ENCODE measurements at places on chromosomes 5 and 9. TPM values are rescaled to one million over a fixed set of nuclear protein-coding genes. Genes with fewer than 3 reads are reported as not detected.

DNA sequence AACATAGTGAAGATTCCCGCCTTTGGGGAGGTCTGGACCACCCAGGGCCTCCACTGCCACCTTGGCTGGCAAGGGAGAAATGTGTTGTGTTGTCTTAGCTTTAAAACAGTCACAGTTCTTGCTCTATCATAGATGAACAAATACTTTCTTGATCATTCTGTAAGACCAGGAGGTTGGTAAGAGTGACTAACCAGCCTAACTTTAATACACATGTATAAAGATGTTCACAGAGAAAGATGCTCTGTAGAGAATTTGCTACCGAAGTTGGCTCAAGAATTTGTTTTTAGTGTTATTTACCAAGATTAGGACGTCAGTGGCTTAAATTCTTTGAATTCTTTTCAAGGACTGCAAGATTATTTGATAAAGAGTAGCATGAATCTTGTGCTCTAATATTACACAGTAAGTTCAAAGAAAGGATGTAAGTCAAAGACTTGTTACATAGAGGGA is 28.4 kb downstream of the GLRX start:
- H3K4me3 ChIP-seq, result no peak overlapping the region
- DNase-seq, result no peak
- no peak overlapping the region for H3K27ac ChIP-seq
- peaks cover 5% of the 10 kb centered on the region for H3K36me3 ChIP-seq
- H3K27me3 ChIP-seq, result no peaks in the 10 kb centered on the region
- H3K4me1 ChIP-seq, result no peaks in the 10 kb centered on the region

- no peak overlapping the region for H3K4me3 ChIP-seq
- DNase-seq, result no peak
- no peaks in the 10 kb centered on the region for H3K27me3 ChIP-seq
- H3K27ac ChIP-seq, result no peak overlapping the region
These were observed 18.3 kb upstream of the TNFSF15 start for GRCh38 chr9:114824110-114824509.

GRCh38 chr9:27145143-27145542 is 36.1 kb downstream of the TEK start:
- DNase-seq, result no peak
- H3K4me1 ChIP-seq, result no peaks in the 10 kb centered on the region
- no peaks in the 10 kb centered on the region for H3K27me3 ChIP-seq

HTR4 gene
- 0.21 TPM for total RNA-seq

SLC22A4 gene
- total RNA-seq, result 18.1 TPM

DNA sequence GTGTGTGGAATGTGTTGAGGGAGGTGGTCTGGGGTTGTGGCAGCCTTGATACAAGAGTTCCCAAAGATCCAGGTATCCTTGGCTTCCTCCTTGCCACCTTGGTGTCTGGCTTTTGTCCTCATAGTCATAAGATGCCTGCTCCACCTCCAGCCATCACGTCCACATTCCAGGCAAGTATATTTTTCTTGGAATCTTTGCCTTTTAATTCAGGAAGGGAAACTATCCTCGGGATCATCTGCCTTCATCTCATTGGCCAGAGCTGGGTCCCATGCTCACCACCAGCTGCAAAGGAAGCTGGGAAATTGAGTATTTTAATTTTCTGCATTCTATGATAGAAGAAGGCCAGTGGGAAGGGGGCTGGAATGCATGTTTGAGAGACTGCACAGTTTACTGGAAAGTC is 186.7 kb downstream of the C9orf50 start:
- H3K4me3 ChIP-seq, result no peak overlapping the region
- H3K27ac ChIP-seq, result no peak overlapping the region
- no peaks in the 10 kb centered on the region for H3K27me3 ChIP-seq

- no peak overlapping the region for H3K4me3 ChIP-seq
- DNase-seq, result no peak
- no peaks in the 10 kb centered on the region for H3K4me1 ChIP-seq
- H3K36me3 ChIP-seq, result no peaks in the 10 kb centered on the region
- H3K27me3 ChIP-seq, result no peaks in the 10 kb centered on the region
These were observed 60.3 kb upstream of the PARP8 start for GRCh38 chr5:50606179-50606578.

PFN3 gene
- total RNA-seq, result not detected

GRCh38 chr9:38263532-38263931 is 129.0 kb upstream of the ALDH1B1 start:
- H3K4me1 ChIP-seq, result no peaks in the 10 kb centered on the region
- H3K27me3 ChIP-seq, result no peaks in the 10 kb centered on the region
- no peaks in the 10 kb centered on the region for H3K36me3 ChIP-seq

- DNase-seq, result no peak
- no peaks in the 10 kb centered on the region for H3K27me3 ChIP-seq
- H3K36me3 ChIP-seq, result peaks cover 68% of the 10 kb centered on the region
- no peaks in the 10 kb centered on the region for H3K4me1 ChIP-seq
- H3K4me3 ChIP-seq, result no peak overlapping the region
These were observed 30.0 kb downstream of the XPA start for GRCh38 chr9:97666907-97667686.

FBP1 gene
- 4.8 TPM for total RNA-seq

- no peaks in the 10 kb centered on the region for H3K4me1 ChIP-seq
- H3K27ac ChIP-seq, result no peak overlapping the region
- peak overlapping the region; percentile 39 for H3K4me3 ChIP-seq
These were observed 6.3 kb upstream of the IFNA8 start for GRCh38 chr9:21402386-21403251.

DNA sequence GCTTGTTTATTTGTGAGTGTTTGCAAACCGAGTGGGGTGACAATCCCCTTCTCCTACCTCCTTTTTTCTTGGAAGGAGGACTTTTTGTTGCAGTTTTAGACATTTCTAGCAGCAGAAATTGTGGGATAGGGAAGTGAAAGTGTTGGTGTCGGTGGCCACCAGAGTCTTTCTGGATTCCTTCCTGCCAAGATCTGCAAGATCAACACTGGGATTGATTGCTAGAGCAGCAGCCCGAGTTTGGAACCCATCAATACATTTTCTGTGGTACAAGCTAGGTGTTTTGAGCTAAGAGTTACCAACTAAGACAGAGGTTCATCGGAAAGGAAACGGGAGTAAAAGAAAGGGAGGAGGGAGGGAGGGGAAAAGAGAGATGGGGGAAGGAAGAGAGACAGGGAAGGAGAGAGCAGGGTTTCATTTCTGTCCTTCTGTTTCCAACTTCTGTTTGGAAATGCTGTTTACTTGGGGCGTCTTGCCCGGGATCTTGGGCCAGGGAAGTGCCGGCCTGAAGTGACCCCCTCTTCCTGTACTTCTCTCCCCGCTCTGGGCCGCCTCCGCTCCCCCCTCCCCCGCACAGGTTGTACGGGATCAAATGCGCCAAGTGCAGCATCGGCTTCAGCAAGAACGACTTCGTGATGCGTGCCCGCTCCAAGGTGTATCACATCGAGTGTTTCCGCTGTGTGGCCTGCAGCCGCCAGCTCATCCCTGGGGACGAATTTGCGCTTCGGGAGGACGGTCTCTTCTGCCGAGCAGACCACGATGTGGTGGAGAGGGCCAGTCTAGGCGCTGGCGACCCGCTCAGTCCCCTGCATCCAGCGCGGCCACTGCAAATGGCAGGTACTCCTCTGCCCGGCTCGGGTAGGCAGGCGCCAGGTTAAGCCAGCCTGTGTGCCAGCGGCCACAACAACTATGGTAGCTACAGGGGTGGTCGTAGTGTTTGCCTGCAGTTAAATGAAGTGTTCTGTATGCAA is 4.0 kb downstream of the ISL1 start:
- no peaks in the 10 kb centered on the region for H3K36me3 ChIP-seq
- H3K27me3 ChIP-seq, result peaks cover 3% of the 10 kb centered on the region
- peak overlapping the region; percentile 34 for H3K4me3 ChIP-seq
- H3K4me1 ChIP-seq, result no peaks in the 10 kb centered on the region
- no peak for DNase-seq

CFAP77 gene
- not detected for total RNA-seq

DNA sequence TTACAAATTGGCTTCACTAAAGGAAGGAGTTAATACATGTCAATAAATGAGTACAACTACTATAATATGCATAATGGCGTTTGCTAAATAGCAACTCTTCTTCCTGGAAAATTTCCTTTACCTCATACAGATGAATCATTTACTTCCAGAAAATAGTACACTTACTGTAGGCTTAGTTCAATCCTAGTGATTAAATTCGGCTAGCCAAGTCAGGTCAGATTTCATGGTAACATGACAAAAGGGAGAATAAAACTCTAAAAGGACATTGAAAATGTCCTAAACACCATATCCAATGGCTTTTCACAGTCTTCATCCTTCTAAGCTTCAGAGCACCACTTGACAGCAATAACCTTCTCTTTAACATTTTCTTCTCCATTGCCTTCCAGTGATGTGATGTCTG is 42.1 kb upstream of the ZFAND5 start:
- no peak for DNase-seq
- no peak overlapping the region for H3K4me3 ChIP-seq
- H3K27ac ChIP-seq, result no peak overlapping the region
- no peaks in the 10 kb centered on the region for H3K36me3 ChIP-seq

ARAP3 gene
- 55.5 TPM for total RNA-seq

CSF1R gene
- 70.9 TPM for total RNA-seq

GRCh38 chr5:72140711-72141110 is 33.4 kb downstream of the MAP1B start:
- peaks cover 30% of the 10 kb centered on the region for H3K4me1 ChIP-seq
- DNase-seq, result no peak
- peaks cover 11% of the 10 kb centered on the region for H3K36me3 ChIP-seq
- peak overlapping the region; percentile 93 for H3K27ac ChIP-seq
- no peaks in the 10 kb centered on the region for H3K27me3 ChIP-seq

CCL27 gene
- total RNA-seq, result 9.3 TPM

GPRIN1 gene
- not detected for total RNA-seq

- DNase-seq, result no peak
- H3K27me3 ChIP-seq, result no peaks in the 10 kb centered on the region
- no peaks in the 10 kb centered on the region for H3K36me3 ChIP-seq
- no peak overlapping the region for H3K27ac ChIP-seq
These were observed 607 bp downstream of the PCSK1 start for GRCh38 chr5:96432216-96433065.

DNA sequence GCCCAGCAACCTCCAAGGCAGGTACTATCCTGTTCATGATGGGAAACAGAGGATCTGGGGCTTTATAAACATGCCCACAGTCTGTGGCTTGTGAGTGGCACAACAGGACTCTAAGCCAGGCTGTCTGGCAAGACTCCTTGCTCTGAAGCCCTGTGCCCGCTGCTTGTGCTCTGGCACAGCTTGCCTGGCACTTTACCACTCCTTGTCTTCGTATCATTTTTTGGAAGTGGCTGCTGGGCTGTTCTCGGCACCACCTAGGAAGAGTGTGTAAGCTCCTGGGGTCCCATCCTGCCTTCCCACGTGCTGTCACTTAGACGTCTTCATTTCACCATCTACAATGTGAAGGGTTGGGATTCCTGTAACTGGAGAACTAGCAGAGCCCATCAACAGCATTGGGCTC is 59.3 kb upstream of the GLRX start:
- H3K4me3 ChIP-seq, result no peak overlapping the region
- no peak for DNase-seq
- H3K4me1 ChIP-seq, result peaks cover 5% of the 10 kb centered on the region
- no peaks in the 10 kb centered on the region for H3K27me3 ChIP-seq
- H3K36me3 ChIP-seq, result no peaks in the 10 kb centered on the region
- H3K27ac ChIP-seq, result no peak overlapping the region

- H3K27me3 ChIP-seq, result no peaks in the 10 kb centered on the region
- no peak for DNase-seq
- no peak overlapping the region for H3K4me3 ChIP-seq
- H3K27ac ChIP-seq, result no peak overlapping the region
- H3K36me3 ChIP-seq, result no peaks in the 10 kb centered on the region
These were observed 33.5 kb downstream of the CSNK1G3 start for GRCh38 chr5:123545506-123545905.

- no peaks in the 10 kb centered on the region for H3K27me3 ChIP-seq
- H3K27ac ChIP-seq, result no peak overlapping the region
- no peak for DNase-seq
- H3K4me1 ChIP-seq, result no peaks in the 10 kb centered on the region
These were observed 24.6 kb upstream of the BARX1 start for GRCh38 chr9:93979721-93980120.

GRCh38 chr5:104084896-104085295 is 522.3 kb upstream of the NUDT12 start:
- H3K27ac ChIP-seq, result no peak overlapping the region
- no peaks in the 10 kb centered on the region for H3K36me3 ChIP-seq
- DNase-seq, result no peak
- no peak overlapping the region for H3K4me3 ChIP-seq

DNA sequence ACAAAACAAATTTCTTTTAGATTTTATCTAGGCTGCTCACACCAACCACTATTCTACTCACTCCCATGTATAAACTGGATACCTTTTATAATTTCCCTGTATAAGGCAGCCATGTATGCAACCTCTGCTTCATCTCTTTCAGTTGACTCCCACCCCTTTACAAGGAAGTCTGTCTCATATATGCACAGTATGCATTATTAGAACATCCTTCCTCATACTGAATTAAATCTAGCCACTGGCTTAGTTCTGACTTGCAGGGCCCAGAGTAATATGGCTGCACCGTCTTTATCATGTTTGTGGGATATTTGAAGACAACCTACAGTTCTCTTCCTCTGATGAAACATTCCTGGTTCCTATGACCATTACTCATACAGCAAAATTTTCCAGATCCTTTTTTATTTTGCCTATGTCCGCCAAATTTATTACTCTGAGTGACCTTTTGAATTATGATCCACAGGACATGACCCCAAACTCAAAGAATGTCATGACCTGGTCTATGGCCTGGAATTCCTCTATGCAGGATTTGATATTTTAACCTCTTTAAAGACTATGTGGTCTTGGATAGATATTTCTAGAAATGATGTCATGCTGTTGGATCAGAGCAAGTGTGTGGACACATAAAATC is 76.6 kb upstream of the ITGA1 start:
- H3K36me3 ChIP-seq, result no peaks in the 10 kb centered on the region
- H3K27me3 ChIP-seq, result no peaks in the 10 kb centered on the region
- DNase-seq, result no peak
- no peak overlapping the region for H3K27ac ChIP-seq

FAM200C gene
- total RNA-seq, result not detected

ANKS6 gene
- 13.0 TPM for total RNA-seq

SCGB3A1 gene
- total RNA-seq, result not detected

PCDHGA12 gene
- 18.5 TPM for total RNA-seq

OR1J2 gene
- total RNA-seq, result not detected

- no peak overlapping the region for H3K27ac ChIP-seq
- H3K27me3 ChIP-seq, result no peaks in the 10 kb centered on the region
- no peak for DNase-seq
- H3K4me3 ChIP-seq, result no peak overlapping the region
- no peaks in the 10 kb centered on the region for H3K4me1 ChIP-seq
These were observed 5.5 kb upstream of the CAMLG start for GRCh38 chr5:134732819-134733218.

NR2F1 gene
- 8.0 TPM for total RNA-seq

CNTLN gene
- total RNA-seq, result 3.5 TPM
